ENCODE measurements at places on chromosomes 3 and 15.

DNA sequence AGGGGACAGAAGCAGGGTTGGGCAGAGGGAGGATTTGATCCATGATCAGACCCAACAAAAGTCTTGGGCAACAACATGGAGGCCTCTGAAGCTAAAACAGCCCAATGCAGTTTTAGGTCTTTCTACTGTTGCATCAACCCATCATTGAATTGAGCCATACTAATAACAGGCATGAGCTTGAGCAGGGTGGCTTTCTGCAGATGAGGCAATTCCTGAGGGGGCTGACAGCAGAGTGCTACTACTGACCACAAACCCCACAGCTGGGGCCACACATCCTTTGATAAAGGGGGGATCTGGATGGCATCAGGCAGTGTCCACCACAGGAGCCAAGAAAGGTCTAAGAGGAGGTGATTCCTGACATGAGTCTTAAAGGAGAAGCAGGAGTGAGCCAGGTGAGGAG lies 517.0 kb upstream of the PPP2R3A start:
- no peak for DNase-seq

DNA sequence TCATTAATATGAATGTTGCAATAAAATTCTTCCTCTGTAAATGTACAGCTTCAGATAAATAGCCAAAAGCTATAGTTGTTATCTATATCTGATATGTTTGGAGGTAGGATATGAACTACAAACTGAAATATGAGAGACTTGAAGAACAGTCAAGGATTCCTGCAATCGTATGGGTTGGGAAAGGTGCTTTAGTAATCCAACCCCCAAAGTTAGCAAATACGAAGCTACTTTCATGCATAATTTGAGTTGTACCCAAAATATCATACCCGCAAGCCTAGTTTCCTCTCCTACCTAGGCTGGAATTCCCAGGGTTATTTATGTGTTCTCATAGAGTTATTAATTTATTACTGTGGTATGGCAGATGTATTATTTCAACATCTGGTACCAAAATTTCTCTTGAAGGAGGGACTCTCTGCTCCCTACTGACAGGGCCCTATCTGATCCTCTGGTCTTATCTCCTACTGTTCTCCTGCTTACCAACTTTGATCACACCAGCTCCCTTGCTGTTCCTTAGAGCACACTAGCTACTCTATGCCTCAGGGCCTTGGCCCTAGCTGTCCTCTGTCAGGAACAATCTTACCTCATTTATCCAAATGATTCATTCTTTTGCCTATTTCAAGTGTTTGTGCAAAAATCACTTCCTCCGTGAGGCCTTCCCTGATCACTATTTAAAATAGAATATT lies 140.4 kb upstream of the CCDC54 start:
- DNase-seq = no peak

DNA sequence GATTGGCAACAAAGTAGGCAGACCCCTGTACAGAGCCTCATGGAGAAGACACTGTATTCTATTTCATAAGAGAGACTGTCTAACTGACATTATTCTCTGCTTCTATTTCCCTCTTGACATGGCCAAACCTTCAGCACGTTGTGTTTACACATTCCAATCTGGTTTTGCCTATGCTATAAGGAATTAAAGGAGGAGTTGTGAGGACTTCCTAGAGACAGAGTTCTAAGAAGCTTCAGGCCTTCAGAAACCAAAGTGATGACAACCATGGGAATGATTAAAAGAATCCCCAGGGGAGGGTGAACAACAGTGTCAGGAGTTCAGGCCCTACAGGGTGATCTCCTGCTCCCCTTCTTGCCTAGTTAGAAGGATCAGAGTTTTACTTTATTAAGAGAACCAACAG lies 44.9 kb upstream of the CAPN7 start:
- no peak for DNase-seq

DNA sequence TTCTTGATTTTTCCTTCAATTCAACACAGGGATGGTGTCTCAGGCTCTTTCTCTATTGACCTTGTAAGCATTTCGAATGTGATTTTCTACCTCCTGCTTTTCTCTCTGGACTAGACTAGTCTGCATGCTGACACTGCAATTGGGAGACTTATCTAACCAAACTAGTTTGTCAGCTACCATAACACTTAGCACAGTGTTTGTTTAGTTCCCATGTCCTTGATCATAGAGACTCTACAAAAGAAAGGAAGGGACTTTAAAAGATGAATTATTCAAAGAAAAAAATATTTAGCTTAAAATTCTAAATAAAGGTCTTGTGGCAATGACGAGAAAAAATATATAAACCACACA lies 407.0 kb downstream of the ERC2 start:
- DNase-seq = no peak

- no peak for DNase-seq
Measured at GRCh38 chr15:90004671-90005070, 3.5 kb downstream of the ZNF710 start.

GRCh38 chr15:31331389-31331788 lies 4.8 kb downstream of the KLF13 start:
- no peak for DNase-seq

- no peak for DNase-seq
Measured at GRCh38 chr3:52196977-52197376, 983 bp upstream of the ALAS1 start.

GRCh38 chr3:52527732-52528585 lies 5.7 kb downstream of the NT5DC2 start:
- DNase-seq = no peak

DNA sequence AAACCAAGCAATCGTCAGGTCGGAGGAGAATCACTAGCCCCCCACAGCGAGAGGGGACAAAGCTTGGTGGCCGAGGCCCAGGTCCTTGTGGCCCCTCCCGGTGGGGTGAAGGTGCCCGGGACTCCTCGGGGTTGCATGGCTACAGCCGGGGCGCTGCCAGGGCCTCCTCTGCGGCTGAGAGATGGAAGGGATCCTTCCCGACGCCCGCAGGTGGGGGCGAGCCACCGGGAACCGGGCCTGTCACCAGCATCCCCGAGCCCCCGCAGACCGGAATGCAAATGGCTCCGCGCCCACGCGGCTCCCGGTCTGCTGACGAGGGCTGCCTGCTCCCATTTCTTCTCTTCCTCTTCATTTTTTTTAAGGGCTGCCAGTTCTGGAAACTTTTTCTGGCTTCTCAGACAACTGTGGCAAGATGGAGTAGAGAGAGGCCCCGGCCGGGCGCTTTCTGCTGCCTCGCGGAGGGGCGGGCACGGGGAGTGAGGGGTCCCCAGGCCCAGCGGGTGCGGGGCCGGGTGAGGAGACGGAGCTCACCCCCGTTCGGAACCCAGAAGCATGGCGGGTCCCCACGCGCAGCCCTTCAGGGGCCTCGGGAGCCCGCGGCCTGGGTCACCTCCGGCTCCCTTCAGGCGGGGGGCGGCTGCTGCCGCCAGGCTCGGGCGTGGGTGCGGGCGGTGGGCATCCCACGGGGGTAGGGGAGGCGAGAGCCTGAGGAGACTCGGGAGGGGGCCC lies 27.5 kb downstream of the MELTF start:
- DNase-seq = no peak

GRCh38 chr3:41223691-41224090 lies 24.4 kb downstream of the CTNNB1 start:
- no peak for DNase-seq

DNA sequence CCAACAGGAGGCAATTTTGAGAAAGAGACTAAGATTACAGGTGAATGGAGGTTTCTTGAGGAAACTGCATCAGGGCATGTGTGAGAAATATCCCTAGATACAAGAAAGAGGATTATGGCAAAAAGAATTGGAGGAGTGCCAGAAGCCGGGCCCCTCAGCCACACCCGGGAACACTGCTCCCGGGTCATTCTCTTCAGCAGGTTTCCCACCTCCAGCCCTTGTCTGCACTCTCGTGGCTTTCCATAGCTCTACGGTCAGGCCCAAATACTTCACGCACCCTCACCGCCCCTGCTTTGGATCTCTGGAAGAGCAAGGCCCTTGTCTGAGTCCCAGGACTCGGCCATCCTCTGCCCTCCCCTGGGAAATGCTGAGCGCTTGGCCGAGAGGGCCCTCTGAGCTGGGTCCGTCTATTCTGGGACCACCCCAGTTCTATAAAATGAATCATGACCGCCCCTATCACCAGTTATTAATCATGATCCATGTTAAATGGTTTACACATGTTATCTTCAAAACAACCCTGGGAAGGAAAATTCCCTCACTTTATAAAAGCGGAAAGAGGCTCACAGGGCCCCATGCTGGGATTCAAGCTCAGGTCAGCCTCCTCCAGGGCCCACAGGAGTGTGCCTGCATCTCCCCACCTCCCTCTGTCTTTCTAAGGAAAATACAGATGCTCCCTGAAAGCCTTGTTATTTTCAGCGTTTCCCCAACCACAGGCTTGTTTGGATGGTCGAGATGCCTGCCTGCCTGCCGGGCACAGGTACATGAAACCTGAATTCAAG lies 38.8 kb upstream of the SPTBN5 start:
- no peak for DNase-seq

GRCh38 chr3:86229775-86230094 lies 761.2 kb downstream of the VGLL3 start:
- no peak for DNase-seq

DNA sequence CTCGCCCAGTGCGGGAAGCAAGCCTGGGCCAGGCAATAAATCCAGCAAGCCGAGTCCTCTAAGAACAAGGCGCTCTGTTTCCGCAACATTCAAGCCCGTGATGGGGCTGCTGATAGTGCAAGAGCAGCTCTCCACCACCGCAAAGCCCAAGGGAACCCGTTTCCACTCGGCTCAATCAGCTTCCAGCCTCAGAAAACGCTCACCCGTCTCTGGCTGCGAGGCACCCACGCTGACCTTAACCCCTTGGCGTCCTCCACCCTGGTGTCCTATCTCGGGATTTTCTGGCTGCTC lies 17.8 kb downstream of the SPATA12 start:
- no peak for DNase-seq

DNA sequence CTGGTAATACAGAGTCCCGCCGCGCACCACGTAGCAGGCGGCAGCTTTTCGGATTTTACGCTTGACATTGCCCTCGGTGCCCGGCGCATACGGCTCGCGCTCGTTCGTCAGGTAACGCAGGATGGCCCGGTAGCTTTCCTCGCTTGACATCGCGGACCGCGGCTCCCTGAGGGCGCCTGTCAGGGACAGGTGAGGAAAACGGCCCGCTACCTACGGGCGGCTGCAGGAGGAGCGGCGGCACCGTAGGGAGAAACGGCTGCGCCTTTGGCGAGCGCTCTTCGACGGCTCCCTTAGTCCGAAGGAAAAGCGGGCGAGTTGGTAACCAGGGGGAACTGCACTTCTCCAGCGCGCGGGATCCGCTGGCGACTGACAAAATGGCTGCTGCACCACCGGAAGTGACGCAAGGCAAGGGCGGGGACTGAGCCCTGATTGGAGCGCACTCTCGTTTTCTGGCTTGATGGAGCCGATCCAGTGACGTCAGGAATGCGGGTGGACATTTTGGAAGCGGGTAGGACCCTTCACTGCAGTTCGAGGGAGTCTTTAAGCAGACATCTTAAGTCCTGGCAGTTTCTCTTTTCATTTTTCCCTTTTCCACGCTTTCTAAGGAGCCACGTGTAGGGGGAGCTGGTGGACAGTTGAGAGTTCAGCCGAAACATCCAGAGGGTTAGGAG lies at the start of gene ZBTB11:
TSS of gene ZBTB11 (minus strand) at position 368 of the 671 bp plus-strand sequence. CDS start at position 150, 218 bp downstream.
- DNase-seq = no peak

- no peak for DNase-seq
Measured at GRCh38 chr15:93029836-93030429, 59.1 kb downstream of the RGMA start.

DNA sequence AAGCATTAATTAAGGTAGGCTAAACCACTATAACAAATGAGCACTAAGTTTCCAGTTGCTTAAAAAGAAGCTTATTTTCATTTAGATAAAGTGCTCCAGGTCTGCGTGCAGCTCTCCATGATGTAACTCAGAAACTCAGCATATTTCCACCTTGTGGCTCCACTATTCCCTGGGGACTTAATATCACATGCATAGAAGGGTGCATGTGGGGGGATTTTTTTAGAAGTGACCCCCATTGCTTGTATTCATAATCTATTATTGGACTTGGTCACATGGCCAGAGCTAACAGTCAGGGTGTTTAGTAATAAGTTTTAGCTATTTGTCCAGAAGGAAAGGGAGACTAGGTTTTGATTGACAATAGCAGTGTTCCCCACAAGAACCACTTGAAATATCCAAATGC lies 86.8 kb downstream of the TMCO5A start:
- DNase-seq = no peak

DNA sequence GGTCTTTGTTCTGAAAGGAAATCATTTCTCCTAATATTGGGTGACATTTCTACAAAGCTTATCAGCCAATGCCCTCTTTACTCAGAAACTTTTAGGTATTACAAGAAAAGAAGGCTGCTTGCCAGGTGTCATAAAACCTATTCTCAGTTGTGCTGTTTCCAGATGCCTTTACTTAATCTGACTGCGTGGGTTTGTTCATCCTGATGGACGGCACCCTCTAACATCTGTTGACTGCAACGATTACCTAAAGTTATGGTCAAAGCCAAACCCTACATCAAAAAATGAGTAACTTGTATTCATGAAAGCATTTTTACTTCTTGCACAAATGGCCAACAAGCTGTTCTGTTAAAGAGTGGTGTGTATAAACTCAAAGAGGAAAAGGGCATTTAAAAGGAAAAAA lies 207.7 kb upstream of the PDZRN3 start:
- DNase-seq = no peak

DNA sequence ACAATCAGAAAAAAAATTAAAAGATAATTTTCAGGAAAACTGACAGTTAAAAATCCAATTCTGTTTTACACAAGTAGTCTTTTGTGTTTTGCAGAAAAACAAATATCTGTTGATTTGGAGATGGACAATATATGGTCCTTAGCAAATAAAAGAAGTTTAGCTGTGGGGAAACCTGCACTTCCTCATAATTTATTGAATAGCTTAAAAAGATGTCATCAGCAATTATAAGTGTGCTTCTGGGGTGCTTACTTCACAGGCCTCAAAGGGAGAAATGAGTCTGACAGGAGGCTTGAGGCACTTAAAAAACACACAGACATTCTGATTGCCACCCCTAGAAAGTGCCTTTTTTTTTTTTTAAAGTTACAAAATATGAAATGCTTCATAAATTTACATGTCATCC lies 31.6 kb upstream of the CERS3 start:
- DNase-seq = no peak

GRCh38 chr3:171115667-171116066 lies 89.1 kb upstream of the SLC2A2 start:
- DNase-seq = no peak
